ENCODE measurements at places on chromosomes 6 and 20.

DNA sequence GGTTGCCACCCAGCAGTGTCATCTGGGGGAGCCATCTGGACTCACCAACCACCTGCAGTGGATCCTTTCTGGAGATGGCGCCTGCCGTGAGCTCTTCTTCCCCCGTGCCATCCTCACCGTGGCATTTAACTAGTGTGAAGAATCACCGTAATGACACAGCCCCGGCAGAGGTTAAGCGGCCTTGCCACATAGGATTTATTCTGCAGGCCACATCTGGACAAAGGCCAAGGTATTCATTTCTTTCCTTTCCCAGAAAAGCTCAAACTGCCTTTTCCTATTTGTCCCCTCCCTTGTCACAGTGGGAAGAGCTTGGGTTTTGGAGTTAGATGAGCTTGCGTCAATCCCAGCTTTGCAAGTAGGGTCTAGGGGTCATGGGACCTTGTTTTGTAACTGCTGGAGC lies 88.4 kb downstream of the PXDC1 start:
- DNase-seq = no peak

DNA sequence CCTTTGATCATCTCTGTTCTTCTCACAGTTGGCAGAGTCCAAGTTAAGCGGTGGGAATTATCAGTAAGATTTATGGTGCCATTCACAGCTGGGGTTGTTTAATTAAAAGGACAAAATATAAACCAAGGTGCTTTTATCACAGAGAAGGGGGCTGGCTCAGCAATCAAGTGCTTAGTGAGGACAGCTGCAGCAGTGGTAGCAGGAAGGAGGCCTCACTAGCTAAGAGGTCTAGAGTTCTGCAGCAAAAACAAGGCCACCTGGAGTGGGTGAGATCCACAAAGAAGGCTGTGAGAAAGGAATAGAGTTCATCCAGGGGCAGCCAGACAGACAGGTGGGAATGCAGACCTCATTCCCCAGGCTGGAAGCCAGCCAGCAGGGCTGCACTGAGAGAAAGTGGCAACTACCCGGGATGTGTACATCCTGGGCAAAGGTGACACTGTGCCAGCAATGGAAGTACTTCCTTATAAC lies 37.1 kb downstream of the PIGU start:
- no peak for DNase-seq

DNA sequence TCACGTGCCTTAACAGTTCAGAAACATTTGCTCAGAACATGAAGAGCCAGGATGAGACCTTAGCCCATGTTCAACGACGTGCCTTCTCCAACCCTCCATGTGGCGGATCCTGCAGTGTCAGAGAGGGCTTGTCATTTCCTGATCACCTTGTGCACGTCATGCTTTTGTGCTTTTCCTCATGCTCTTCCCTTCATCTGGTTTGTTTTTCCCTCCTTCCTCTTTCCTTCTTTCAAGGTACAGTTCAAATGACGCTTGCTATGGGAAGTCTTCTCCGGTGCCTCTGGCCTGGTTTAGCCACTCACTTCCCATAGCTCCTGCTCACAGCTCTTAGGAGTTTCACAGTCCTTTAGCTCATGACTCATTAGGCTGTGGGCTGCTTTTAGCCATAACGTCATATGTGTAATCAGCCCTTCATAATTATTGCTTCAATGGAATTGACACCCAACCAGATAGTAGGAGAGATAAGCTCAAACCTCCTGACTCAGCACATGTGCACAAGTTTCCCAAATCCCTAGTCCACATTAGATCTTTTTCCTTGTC lies 102.7 kb upstream of the CNKSR3 start:
- DNase-seq = no peak

GRCh38 chr6:78629154-78629721 lies 238.1 kb upstream of the IRAK1BP1 start:
- no peak for DNase-seq

- DNase-seq = no peak
These were observed 230.1 kb upstream of the MOCS1 start for GRCh38 chr6:40164345-40164755.

GRCh38 chr20:45368221-45368980 lies 5.4 kb downstream of the SYS1 start:
- no peak for DNase-seq

DNA sequence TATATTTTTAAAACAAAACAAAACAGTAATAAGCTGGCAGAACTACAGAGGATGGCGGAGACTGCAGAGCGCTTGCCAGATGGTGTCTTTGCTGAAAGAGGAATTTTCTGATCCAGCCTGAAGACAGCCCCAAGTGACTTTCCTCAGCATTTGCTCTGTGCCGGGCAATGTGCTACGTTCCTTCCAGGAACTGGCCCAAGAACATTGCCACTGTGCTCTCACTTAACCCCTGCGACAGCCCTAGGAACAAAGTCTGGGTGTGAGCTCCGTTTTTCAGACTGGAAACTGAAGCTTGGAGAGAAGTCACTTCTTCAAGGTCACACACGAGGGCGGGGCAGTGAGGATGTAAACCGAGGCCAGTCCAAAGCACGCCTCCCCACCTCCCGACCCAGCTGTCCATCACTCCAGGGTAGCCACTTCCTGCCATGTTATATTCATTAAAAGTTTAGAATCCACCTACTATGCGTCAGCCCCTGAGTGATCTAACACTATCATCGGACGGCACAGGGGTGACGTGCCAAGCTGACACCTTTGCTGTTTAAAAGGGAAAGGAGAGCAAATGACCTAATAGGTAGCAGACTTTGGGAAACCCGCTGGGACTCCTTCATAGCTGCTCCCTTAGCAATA lies 22.3 kb upstream of the BMP7 start:
- DNase-seq = no peak

DNA sequence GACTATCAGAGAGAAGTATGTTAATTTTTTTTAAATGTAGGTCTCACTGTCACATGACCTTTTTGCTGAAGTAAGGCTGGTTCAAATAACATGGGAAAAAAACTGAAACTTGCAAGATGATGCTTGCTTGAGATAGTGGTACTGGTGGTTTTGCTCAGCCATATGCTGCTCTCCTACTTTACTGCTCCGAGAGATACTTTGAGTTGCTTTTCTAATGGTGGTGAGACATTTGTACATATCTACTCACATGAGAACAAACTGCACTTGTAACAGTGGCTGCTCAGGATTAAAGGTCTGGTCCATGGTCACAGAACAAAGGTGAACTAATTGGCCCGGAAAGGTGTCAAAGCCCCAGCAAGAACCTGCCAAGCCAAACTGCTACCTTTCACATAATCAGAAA lies 106.2 kb upstream of the BEND3 start:
- DNase-seq = no peak

GRCh38 chr6:88670369-88670768 lies 293.0 kb downstream of the RNGTT start:
- no peak for DNase-seq

- peak; percentile 30 for DNase-seq
These were observed 13.3 kb downstream of the ELOVL5 start for GRCh38 chr6:53335224-53335994.

DNA sequence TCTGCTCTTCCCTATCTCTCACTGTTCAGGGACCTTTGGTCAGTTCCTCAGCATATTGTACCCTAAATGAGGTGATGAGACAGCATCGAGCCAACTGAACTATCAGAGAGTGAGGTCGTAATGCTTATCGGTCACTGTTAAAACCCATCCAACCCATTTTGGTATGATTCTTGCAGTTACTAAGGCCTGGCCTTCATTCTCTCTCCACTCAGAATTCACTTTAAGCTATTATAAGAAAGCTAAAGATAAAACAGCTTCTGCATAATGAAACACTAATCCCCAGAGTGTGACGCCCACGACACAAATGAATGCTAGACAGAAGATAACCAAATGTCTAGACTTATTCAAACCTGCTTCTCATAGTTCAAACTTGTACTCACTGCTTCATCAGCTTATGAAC lies 175.8 kb downstream of the GMPR start:
- no peak for DNase-seq

DNA sequence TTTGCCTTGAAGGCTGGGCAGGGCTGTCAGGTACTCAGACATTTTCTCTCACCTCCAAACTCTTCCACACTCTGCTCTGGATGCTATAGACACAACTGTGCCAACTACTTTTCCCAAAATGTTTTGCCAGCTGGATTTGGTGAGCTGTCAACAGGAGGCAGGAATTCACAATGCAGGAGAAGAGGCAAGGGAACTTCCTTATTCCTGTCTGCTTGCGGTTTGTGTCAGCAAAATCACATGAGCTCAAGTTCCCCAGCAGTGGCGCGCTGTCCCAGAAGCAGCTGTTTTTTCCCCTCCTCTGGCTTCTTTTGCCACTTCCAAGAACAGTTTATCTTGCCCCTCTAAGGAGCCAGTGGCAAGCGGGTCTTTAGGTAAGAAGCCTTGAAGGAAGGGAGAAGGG lies 608.2 kb downstream of the PRKN start:
- no peak for DNase-seq

- no peak for DNase-seq
These were observed 148.0 kb downstream of the DHX35 start for GRCh38 chr20:39109933-39110818.

DNA sequence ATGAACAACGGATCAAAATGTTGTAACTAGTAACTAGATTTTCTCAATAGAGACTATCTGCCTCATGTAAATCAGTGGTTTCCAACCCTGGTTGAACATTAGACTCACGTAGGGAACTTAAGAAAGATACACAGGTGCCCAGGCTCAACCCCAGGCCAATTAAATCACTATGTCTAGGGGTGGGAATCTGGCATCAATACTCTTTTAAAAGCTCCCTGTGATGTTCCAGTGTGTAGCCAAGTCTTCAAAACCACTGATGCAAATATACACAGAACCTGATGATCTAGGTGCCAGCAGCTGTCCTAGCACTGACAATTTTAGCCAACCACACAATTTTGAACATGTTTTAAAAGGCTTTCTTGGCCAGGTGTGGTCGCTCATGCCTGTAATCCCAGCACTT lies 128.7 kb downstream of the TBC1D32 start:
- DNase-seq = no peak

- no peak for DNase-seq
These were observed 673 bp downstream of the CST7 start for GRCh38 chr20:24949756-24950127.

DNA sequence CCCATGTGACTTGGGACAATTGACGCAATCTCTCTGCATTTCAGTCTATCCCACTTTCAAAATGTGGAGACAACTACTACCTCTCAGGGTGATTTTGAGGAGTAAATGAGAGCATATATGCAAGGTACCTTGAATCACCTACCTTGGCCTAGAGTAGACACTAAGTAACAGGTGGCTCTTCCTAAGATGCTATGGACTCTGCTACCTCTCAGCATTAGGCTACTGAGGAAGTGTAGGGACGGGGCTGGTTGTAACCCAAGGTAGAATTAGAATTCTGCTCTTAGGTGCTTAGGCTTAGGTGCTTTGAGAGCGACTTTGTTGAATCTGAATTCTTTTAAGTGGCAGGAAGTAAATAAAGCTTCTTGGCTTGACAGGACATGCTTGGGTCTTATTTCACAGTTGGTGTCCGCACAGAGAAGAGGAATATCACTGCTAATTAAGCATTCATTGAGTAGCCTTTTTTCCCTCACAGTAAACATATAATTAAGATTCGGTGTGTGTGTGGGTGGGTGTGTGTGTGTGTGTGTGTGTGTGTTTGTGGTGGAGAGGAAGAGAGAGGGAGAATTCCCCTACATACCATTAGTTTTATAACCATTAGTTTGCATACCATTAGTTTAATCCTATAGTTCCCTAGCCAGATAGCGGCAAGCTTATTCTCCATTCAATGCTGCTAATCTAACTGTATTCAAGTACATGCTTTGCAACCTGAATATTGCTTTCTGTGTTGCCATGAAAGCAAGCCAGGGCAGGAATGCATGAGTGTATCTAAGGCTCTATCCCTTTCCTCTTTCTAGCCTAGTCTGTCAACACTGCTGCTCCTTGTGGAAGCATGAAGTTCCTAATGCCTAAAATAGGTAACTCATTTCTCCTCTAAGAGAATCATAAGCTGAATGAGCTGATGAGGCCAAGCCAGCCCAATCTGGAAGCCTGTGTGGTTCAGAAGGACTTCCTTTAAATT lies 112.5 kb downstream of the IPCEF1 start:
- no peak for DNase-seq

GRCh38 chr6:128241216-128241615 lies 279.2 kb downstream of the PTPRK start:
- DNase-seq = no peak

DNA sequence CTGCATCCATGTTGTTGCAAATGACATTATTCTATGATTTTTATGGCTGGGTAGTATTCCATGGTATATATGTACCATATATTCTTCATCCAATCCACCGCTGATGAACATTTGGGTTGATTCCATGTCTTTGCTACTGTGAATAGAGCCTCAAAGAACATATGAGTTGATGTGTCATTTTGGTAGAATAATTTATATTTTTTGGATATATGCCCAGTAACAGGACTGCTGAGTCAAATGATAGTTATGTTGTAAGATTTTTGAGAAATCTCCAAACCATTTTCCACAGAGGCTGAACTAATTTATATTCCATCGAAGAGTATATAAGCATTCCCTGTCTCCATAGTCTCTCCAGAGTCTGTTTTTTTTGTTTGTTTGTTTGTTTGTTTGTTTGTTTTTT lies 1373.5 kb downstream of the GRIK2 start:
- DNase-seq = no peak

DNA sequence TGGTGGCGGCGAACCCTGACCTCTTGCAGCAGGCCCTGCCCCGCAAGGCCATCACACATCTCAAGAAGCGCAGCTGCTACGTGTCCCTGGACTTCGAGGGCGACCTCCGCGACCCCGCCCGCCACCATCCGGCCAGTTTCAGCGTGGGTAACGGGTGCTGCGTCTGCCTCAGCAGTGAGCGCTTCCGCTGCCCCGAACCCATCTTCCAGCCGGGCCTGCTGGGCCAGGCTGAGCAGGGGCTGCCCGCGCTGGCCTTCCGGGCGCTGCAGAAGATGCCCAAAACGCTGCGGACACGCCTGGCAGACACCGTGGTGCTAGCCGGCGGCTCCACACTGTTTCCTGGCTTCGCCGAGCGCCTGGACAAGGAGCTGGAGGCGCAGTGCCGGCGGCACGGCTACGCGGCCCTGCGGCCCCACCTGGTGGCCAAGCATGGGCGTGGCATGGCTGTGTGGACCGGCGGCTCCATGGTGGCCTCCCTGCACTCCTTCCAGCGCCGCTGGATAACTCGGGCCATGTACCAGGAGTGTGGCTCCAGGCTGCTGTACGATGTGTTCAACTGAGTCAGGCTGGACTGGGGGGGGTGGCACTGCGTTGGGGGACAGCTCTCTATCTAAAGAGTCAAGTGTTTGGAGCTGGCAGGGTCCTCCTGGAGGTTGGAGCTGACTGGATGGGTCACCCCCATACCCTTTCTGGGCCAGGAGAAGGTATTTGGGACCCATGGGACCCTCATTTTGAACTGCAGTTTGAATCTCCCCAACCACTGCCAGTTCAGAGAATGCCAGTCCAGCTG lies 1.1 kb downstream of the ACTL10 start:
- DNase-seq = peak; percentile 66
